ENCODE measurements at places on chromosomes 13 and 19.

DNA sequence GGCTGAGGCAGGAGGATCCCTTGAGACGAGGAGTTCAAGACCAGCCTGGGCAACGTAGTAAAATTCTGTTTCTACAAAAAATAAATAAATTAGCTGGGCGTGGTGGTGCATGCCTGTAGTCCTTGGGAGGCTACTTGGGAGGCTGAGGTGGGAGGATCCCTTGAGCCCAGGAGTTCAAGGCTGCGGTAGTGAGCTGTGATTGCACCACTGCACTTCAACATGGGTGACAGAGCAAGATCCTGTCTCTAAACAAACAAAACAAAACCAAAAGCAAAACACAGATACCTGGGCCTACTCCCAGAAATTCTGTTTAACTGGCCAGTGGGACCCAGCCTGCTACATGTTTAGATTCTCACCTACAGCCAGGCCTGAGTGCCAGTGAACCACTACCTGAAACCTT, 74.6 kb upstream of the MEDAG start:
- no peak for DNase-seq

DNA sequence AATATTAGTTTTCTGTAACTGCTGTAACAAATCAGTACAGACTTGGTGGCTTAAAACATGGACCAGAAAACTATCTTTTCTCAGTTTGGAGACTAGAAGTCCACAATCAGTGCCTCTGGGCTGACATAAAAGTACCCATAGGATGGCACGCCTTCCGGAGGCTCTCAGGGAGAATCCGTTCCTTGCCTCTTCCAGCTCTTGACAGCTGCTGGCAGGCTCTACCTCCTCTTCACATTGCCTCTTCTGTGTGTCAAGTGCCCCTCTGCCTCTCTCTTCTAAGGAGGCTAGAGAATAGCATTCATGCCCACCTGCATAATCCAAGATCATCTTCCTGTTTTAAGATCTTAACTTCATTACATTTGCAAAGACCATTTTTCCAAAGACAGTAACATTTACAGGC, 1194.2 kb downstream of the EFNB2 start:
- no peak for DNase-seq

- peak; percentile 43 for DNase-seq
These were observed 9.0 kb upstream of the LTBP4 start for GRCh38 chr19:40592170-40592569.

DNA sequence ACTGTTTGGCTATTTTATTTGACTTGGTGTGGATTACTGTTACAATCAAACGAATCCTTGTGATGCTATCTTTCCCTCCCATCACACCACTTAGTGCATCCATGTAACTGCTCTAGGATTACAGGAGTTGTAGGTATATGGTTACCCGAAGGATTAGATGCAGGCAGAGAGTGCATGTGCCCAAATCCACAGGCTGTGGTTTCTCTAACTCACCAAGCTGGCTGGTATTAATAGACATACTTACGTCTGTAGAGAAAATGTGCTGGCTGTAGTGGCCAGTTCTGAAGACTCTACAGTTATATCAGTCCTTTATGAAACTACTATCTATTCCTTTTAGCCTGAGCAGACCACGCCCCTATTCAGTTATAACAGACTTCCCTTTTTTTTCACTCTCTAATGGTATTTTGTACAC, 1.1 kb upstream of the HMGB1 start:
- no peak for DNase-seq

DNA sequence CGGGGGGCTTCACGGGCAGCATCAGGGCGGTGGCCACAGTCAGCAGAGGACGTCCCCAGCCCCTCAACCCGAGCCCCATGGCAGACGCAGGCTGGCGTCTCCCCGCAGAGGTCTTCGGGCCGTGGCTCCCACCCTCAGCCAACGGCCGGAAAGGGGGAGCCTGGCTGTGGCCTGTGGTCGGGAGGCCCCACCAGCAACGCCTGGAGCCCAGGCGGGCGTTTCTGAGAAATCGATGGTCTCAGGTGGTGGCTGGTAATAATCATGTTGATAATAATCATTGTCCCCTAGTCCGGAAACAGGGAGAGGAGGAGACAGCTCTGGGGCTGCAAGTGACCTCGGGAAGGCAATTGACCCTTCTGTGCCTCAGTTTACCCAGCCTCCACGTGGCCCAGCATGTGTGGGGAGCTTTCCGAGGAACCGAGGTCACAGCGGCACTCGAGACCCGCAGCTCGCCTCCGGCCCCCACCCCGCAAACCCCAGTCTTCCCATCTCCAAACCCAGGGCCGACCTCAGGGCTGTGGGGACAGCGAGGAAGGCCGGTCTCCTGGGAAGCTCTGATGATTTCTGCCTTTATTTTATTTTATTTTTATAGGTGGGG, at the start of gene PRSS57:
Gene PRSS57 (minus strand): TSS at position 101 of the 598 bp plus-strand sequence. CDS start 22 bp downstream, at position 79.
- no peak for DNase-seq

DNA sequence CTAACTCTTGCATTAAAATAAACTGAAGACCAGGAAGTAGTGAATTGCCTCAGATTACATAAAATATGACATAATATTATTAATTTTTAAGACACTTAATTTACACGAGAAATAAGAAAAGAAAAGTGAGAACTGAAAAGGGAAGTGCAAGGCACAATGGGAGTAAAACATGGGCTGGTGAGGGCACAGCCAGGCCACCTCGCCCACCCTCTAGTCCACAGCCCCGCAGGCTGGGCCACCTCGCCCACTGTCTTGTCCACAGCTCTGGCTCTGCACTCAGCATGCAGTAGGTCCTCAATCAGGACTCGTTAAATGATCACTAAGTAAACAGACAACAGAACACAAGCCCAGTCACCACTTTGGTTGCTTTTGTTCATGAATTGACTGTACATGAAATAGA, 67.8 kb upstream of the ARHGEF7 start:
- DNase-seq, result no peak

DNA sequence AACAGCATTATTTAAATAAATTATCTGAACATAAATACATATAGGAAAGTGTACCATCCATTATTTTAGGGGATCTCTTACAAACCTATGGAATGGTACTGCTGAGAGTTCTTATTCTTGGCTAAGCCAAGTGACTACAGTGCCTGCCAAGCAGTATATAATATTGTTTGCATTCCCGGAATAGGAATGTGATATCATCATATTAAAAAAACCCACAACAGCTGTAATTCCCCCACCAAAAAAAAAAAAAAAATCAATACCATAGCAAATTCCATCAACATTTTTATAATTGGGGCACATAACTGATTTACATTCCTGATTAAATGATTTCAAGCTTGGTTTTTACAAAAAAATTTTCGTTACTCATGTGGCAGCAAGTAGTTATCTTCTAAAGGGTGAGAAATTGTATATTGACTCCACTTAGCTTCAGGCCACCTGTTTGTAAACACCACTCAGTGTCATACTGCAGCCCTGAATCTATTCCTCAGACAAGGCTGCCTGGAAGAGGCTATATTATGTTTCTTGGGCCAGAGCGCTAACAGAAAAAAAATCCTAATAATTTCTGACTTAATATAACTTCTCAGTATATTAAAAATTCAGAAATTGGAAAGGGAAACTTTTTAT, 278.1 kb downstream of the DNAJC15 start:
- no peak for DNase-seq

GRCh38 chr13:90412980-90413379, 934.5 kb upstream of the MIR17HG start:
- DNase-seq, result no peak

GRCh38 chr19:48495396-48495795, 16.2 kb downstream of the LMTK3 start:
- DNase-seq, result no peak

- no peak for DNase-seq
These were observed 19.8 kb upstream of the SLC35E1 start for GRCh38 chr19:16591803-16592556.
